Activated naive CD8-positive, alpha-beta T cell treated with anti-CD3 and anti-CD28 coated beads for 36 hours (primary cell): ENCODE measurements at places on chromosomes 16 and 17. TPM values are rescaled to one million over a fixed set of nuclear protein-coding genes. Genes with fewer than 3 reads are reported as not detected.

The LRRC46 gene
- total RNA-seq, result 0.46 TPM

The NDRG4 gene
- total RNA-seq, result 7.3 TPM

The PAM16 gene
- 73.0 TPM for total RNA-seq

The VASN gene
- 0.08 TPM for total RNA-seq

The FBXW10 gene
- total RNA-seq, result not detected

GRCh38 chr17:21361020-21361809, 14.9 kb upstream of the KCNJ12 start:
- no peak for DNase-seq

DNA sequence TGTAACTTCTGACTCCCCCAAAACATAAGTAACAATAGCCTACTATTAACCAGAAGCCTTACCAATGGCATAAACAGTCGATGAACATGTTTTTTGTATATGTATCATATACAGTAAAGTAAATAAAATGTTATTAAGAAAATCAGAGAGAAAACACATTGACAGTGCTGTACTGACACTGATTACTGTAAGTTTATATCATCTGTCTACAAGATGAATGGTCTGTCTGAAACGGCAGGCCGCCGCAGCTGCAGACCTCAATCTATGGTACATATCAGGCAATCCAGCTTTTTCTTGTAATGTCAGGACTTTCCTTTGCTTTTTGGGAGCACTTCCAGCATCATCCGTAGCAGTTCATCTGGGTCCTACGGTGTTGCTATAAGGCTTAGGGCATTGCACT, 44.2 kb upstream of the RPH3AL start:
- no peak for DNase-seq

DNA sequence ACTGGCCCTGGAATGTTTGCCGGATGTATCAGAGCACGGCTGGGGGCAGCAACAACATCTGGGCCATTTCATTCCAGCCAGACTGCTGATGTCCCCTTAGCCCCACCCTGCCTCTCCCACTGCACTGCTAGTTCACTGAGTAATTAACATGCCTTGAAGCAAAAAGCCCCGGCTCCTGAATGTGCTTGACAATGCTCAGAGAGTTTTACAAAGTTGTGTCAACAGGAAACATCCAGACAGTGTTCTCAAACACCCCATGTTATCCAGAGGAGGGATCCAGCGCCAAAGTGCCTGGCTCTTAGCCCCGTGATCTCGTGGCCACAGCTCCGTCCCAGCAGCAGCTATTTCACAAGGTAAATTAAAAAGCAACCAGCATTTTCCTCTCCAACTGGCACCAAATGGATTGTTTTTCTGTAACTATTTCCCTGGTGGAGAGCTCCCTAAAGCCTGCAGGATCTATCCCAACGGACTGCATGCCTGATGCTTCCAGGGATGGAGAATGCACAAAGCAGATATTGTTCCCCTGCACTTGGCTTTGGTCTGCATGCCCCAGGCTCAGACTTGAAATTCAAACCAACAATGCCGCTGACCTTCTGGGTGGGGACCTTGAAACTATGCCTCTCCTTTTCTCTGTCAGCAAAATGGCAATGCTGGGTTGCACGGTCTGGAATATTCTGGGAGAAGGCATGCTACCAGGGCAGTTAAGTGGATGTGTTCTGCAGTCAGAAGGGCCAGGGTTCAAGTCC, 115.6 kb upstream of the CDH5 start:
- no peak for DNase-seq

DNA sequence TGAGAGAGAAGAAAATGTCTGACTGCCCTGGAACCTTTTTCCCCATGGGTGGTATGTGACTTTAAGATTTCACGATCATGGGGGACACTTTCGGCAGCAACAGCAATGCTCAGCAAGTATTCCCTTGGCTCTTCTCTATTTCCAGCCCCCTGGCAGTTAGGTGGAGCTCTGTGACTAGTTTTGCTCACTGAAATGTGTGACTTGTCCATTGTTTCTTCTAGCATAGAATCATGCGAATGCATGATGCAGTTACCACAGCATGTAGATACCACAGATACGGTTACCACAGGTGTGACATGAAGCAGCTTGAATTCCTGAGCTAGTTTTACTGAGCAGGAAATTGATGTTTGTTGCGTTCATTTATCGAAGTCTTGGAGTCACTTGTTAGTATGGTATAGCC, 1034.5 kb upstream of the EEF2KMT start:
- DNase-seq, result no peak

GRCh38 chr16:87581857-87582215, 20.5 kb upstream of the JPH3 start:
- no peak for DNase-seq

GRCh38 chr17:65457183-65457582, 104.3 kb downstream of the AXIN2 start:
- DNase-seq, result no peak
